ENCODE measurements at places on chromosomes 1 and 21.

DNA sequence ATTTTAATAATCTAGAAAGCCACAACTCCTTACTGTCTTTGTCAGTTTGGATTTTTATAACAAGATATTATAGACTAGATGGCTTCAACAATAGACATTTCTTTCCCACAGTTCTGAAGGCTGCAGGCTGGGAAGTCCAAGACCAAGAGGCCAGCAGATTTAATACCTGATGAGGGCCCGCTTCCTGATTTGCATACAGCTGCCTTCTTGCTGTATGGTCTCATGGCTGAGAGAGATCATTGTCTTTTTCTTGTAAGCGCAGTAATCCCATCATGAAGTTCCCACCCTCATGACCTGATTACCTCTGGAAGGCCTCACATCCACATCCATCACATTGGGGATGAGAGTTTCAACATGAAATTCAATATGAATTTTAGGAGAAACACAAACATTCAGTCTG, 9.8 kb downstream of the RPS6KC1 start:
- no peak for DNase-seq

DNA sequence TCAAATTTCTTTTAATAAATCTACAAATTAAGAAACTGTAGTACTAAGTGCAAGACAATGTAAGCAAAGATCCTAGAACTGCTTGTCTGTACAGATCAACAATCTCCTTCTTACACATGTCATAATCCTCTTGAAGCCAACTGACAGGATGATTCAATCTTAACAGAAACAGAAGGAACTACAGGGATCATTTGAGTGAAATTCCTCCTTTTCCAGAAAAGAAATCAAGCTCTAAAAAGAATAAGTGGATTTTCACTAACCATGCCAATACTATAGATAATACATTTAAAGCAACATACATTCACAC, 53.2 kb downstream of the RAB3GAP2 start:
- no peak for DNase-seq

- no peak for DNase-seq
Observed at GRCh38 chr1:110544753-110545152, 25.8 kb upstream of the KCNA10 start.

GRCh38 chr1:160167056-160167455, 15.7 kb downstream of the ATP1A4 start:
- DNase-seq = no peak

DNA sequence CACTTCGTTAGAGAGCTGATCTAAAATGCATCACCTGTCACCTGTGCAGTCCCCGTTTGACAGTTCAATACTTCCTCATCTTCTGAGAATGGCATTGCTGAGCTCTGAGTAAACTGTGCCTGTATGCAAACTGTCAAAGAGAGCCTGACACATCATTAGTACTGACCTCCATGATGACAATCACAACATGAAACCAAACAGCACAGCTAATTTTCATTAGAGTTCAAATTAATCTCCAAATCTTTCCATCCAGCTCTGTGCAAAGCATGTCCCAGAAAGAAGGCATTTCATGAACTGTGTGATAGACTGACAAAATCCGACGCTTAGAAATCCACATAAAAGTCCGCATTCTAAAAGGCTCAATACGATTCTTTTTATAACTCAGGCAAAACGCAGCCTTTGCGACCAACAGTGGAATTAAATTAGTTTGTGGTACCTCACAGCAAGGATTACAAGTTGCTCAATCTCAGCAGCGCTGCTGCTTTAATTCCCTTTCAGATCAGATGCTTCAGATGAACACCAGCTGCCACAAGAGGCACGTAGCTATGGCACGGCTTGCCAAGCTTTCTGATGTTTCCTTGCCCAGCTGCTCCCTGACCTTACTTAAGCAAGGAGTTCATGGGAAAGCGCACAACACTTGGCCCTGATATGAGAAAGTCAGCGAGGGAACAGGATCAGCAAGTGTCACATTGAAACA, 765.5 kb upstream of the PRMT6 start:
- DNase-seq = no peak

DNA sequence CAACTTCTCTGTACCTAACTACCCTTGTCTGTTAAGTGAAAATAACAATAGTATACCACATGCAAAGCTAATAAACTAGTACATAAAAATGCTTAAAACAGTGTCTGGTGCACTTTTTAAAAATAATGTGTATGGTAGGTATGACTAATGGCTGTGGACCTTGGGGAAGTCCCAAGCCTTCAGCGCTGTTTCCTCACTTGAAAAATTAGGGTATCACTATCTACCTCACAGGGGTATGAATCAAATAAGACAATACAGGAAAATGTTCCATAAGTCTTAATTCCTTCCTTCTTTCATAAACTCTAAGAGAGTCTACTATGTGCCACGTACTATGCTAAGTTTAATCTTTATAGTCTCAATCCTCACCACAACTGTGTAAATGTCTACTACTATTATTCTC, 32.0 kb downstream of the EGLN1 start:
- peak; percentile 31 for DNase-seq

DNA sequence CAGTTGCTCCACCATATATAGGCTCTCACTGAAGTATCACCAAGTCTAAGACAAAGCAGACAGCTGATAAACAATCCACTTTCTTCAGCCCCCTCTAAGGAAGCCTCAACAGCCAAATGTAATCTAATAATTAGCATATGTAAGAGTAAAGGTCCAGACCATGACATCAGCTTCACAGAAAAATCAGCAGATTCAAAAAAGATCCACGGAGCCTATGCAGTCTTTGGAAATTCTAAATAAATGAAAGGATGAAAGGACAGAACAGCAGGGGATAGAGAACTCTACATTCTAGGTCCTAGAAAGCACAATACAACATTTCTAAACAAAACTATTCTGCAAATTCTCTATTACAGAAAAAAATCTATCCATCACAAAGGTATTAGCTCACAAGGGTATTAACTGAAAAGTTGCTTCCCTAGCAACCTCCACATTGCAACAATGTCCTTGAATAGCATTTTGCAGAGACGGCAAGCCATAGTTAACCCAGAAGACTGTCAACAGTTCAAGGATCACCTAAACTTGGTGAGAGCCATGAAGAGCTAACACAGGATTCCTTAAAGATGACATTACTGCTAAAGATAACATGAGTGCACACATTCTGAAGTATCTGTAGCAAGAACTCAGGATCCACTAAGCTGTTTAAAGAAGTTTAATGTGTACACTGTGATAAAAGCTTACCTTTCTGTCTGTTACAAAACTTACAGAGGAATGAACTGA, 74.3 kb downstream of the SIPA1L2 start:
- no peak for DNase-seq

GRCh38 chr21:38220270-38220737, 36.5 kb upstream of the KCNJ15 start:
- no peak for DNase-seq

DNA sequence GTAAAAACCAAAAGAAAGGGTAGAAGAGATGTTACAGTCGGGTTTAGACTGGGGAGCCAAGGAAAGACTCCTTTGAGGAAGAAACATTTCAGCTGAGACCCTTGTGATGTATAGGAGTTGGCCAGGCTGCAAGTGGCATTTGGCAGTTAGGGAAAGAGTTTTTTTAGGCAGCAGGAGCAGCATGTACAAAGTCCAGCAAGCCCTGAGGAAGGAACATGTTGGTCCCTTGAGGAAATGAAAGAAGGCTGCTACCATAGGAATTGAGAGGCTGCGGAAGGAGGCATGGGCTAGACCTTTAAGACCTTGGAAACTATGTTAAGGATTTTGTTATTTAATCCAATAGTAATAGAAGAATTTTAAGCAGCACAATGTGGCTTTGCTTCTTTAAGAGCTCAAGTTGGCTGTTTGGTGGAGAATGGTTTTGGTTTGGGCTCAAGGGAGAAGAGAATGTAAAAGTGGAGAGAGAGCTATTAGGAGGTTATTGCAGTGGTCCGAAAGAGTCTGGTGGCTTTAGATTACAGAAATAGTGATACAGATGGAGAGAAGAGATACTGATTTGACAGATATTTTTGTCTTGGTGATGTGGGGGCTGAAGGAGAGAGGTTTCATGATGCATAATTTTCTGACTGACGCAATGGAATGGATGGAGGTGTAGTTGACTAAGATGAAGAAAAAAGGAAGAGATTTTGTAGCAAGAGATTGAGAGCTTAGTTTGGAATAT, 26.6 kb downstream of the SMAP2 start:
- no peak for DNase-seq

- no peak for DNase-seq
Observed at GRCh38 chr1:38336301-38336923, 289.8 kb upstream of the POU3F1 start.

- DNase-seq = peak; percentile 69
Observed at GRCh38 chr1:46181343-46182260, 5.3 kb upstream of the P3R3URF start.

DNA sequence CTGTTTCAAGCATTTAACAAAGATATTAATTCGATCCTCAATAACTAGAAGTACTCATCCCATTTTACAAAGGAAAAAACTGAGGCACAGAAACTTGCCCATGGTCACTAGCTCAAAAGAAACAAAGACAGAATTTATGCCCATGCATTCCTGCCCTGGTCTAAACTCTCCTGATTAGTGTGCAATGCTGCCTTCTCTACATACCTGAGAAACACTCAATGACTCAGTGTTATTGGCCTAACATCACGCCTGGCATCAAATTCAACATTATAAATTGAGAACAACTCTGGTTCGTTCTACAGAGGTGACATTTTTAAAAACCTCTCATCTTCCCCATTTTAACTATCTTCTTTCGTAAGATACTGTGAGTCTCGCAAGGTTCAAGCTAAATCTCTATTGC, 5.2 kb downstream of the APP start:
- DNase-seq = no peak

DNA sequence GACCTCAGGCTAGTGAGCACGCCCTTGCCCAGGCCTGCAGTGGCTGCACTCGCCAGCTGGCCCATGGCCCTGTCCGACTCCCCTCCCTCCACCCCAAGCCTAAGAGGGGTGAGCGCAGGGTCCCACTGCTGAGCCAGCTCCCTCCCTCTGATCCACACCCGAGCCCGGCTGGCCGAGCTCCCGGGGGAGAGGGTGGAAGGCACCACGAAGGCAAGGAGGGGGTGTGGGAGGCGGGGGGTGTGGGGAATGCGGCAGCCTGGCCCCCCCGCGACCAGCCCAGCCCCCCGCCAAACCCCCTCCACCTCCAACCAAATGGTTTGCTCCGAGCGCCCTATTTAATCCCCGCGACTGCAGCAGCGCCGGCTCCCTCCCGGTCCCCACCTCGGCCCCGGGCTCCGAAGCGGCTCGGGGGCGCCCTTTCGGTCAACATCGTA, at the start of gene CADM3:
Gene CADM3, plus strand, starts transcription at position 362 of the 434 bp plus-strand sequence. CDS start 151 bp downstream, outside the sequence.
- no peak for DNase-seq

DNA sequence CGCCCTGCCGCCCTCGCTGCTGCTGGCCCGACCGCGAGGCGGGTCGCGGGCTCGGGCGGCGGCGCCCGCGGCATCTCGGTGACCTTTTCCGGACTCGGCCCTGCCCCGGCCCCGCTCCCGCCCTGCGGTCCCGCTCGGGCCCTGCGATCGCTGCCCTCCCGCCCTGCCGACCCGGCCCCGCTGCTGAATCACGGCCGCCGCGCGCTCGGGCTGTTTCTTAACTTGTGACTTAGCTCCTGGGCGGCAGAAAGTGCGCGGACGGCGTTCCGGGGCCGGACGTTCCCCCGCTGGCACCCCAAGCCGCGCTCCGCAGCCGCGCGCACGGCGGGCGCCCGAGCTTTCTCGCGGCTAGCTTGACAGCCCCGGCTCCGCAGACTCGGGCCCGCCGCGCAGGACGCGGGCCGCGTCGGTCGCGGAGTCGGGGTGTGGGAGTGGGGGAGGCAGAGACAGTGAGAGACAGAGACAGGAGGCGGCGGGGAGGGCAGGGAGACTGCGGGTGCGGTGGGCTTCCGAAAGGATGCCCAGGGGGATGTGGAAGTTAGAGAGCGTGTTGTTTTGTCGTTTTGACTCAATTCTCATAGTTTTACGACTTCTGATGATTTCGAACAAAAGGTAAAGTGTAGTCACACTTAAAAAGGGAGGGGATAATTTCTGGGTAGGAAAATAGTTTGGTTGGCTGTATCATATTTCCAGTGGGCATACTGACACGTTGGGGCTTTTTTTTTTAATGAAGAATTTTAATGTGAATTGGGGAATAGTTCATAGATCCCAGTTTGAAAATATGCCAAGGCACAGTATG, 49.8 kb downstream of the PRDM2 start:
- peak; percentile 26 for DNase-seq

GRCh38 chr1:230730977-230731376, 16.2 kb upstream of the CAPN9 start:
- DNase-seq = no peak

- DNase-seq = peak; percentile 16
Observed at GRCh38 chr1:221620437-221621384, 121.2 kb downstream of the DUSP10 start.

GRCh38 chr1:41464885-41465284, 19.6 kb downstream of the EDN2 start:
- no peak for DNase-seq

DNA sequence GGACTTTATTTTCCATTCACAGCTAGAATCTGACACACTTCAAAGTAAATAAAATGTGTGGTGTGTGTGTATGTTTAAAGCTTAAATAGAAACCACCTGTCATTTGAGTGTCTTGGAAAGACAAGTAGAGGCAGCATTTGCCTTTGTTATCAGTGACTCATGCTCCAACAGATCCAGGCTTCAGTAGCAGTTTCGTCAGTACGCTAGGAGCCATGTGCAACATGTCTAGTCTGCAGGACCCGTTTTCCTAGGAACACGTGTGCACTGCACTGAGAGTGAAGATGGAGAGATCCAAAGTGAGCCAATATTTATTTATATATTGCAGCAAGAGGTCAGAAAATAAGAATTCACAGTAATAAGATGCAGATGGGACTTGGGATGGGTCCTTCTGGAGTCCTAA, 41.8 kb downstream of the SGIP1 start:
- DNase-seq = no peak

DNA sequence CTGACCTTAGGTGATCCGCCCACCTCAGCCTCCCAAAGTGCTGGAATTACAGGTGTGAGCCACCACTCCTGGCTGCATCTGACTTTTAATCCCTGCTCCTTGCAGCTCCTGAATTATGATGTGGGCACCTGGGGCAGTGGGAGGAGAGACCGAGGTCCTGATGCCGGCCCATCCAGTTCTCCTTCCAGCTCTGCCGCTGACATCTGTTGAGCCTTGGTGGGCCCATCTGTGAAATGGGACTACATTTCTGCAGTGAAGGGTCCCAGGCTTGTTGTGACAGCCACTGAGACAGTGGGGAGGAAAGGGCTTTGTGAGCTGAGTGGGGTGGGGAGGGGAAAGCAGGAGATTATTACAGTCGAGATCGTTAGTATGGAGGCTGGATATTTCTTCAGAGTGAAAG, 11.8 kb downstream of the PLA2G2F start:
- DNase-seq = no peak

DNA sequence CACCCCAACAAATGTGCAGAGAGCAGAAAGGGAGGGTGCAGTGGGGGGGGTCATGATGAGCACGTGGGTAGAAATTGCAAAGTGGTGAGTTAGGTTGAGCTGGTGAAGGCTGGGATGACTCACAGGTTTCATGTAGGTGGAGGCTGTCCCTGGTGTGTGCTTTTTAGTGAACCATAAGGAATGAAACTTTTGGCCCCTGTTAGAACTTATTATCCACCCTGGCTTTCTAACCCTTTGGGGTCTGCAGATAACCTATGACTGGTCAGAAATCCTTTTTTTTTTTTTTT, 46.9 kb downstream of the DOP1B start:
- peak; percentile 84 for DNase-seq

GRCh38 chr1:185350027-185350442, 33.0 kb upstream of the IVNS1ABP start:
- DNase-seq = no peak
